ENCODE measurements at places on chromosomes 1 and 21.

DNA sequence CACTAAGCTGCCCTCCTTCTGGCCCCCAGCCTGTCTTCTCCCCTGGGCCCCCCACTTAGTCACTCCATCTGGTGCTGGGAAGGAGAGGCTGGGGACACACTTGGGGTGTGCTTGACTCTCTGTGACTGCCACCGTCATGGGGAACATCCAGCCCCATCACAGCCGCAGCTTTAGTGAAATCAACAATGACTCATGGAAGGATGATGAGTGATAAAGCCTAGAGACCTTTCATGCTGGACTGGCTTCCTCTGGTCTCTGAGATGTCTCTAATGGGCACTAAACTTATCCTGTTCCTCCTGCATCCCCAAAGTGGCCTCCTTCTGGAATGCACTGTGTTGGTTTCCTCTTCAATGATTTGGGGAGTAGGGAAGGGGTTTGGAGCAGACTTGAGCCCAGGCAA is 172.9 kb downstream of the GRIK3 start:
- DNase-seq = no peak

- no peak for DNase-seq
These were observed 16.0 kb downstream of the NFIA start for GRCh38 chr1:61098333-61098732.

DNA sequence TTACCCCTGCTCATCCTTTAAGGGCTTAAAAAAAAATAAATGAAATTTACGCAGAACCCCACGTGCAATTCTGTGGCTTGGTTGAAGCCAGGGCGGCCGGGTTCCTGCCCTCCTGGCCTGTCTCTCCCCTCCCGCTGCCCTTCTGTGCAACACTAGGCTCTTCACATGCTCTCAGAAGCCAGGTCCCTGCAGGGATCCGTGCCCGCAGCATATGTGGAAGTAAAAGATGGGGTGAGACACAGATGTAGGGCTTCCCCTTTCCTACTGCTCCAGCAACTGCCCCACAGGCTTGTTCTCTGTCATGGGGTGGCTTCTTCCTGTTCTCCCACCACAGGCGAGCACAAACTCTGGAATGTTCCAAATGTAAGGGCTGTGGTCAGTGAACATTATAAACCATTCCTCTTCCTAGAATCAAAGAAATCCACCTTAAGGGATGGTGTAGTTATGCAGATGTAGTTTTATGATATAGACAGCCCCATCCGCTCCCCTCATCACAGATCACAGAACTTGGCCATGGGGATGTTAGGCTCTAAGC is 535.4 kb downstream of the KIF26B start:
- DNase-seq = no peak

DNA sequence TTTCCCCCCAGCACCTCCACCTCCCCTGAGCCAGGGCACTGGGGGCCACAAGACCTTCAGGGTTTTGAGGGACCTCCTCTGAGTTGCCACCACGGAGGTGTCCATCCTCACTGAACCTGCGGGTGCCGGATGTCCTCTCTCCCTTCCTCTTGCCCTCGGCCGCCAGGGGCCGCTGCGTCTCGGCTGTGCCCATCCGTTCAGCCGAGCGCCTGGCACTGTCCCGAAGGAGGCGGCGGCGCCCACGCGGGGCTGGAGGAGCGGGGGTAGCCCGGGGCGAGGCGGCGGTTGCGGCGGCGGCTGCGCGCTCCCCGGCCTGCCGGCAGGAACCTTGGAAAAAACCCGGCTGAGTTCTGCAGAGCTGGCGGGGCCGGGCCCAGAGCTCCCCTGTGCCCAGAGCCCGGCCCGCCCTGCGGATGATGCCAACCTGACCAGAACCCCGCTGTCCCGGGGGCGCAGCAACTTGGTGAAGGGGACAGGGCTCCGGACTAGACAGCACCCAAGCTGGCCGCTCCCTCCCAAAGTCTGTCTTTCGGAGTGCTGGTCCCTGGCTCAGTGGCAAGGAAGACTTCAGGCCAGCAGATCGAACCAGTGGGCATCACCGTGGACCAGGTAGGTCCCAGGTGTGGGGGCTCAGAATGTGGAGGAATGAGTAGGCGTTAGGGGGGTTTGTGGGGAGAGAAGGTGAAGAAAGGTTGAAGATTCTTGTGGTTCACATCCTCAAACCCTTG is 3.7 kb upstream of the PPM1J start:
- DNase-seq = peak; percentile 61

DNA sequence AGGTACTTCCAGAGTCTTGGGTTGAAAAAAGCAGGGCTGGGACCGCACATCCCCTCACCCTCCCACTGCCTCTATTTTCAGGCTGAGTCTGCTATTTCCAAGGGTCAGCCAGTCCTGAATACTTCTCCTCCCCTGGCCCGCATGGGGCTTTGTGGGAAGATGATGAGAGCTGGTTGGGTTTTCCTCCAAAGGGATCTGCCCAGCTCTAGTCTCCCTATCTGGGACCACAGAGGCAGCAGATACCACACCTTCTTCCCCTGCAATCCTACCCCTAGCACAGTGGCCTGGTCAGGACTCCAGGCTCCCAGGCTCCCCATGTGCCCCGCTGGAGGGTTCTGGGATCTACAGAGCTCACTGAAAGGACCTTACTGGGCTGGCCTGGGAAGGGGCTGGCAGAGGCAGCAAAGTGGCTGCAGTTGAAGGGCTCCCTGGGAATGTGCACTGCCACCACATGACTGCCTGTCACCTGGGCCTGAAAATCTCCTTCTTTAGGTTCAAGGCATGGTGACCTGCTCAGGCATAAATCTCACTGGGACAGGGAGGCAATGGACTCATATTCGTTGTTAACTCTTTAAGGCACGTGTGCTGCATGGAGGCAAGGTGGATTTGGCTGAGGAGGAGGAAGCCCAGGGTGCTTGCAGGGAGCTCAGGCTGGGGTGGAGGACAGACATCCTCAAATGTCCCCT is 13.1 kb downstream of the CACNA1S start:
- DNase-seq = no peak

DNA sequence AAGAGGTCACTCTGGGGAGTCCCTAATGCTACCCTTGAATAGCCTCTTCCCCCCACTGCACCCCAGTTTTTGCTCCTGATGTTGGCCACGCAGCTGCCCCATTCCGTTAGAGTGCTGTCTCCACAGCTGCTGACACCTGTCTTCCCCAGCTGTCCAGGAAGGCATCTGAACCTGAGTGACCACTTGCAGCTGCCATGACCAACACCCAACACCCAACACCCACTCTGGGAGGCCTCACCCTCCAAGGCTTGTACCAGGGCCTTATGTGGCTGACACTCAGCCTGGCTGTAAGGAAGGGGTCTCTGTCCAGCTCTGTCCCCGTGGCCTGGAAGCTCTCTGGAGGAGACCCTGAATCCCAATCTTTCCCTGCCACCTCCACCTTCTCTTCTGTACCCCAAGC is 26.7 kb upstream of the LDLRAP1 start:
- no peak for DNase-seq

DNA sequence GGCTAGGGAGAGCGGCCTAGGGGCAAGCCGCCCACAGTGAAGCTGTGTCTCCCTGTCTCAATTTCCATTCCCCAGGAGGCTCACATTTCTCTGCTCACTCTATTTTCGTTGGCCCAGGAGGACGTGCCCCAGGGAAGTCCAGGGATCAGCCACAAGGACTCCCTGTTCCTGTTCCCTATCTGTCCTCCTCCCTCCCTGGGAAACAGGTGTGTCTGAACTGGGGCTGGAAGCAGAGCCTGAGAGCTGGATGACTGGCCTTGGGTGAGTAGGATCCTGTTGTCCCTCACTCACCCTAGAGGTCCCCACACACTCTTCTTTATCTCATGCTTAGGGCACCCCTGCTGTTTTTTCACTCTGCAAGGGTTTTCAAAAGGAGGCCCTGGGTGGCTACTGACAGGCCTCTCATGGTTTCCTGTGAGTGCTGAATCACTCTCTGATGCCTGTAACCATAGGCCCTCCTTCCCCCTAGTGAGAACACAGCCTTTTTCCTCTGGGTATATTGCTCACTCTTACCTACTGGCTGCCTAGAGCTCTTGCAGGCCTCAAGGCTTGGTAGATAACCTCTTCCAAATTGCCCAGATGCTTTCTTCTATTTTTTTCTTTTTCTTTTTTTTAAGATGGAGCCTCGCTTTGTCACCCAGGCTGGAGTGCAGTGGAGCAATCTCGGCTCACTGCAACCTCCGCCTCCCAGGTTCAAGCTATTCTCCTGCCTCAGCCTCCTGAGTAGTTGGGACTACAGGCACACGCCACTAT is 3.3 kb upstream of the UTP11 start:
- no peak for DNase-seq

- no peak for DNase-seq
These were observed 145.3 kb downstream of the SEC16B start for GRCh38 chr1:177824508-177824982.

GRCh38 chr1:159938211-159938852 is 7.1 kb downstream of the IGSF9 start:
- DNase-seq = no peak

- DNase-seq = no peak
These were observed 9.8 kb downstream of the SLC9A1 start for GRCh38 chr1:27144920-27145661.

DNA sequence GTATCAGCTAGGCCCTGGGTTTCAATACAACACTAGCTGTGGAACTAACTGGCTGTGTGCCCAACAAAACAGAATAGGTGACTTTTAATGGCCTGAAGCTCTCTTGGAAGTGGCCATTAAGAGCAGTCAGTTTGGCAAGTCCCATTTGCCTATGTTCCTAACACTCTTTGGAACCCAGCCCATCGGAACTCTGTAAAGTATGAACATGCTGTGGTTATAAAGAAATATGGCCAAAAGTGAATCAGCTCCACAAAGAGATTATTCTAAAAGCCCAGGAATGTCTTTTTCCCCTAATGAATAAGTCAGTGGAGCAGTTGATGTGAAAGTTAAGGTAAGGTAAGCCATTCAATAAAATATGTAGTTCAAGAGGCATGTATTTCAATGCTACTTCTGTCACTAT is 223.7 kb upstream of the ADAMTS5 start:
- DNase-seq = no peak
